ENCODE measurements at places on chromosomes 6 and 20.
A peak's percentile ranks its signal among the peaks of the same experiment; 100 is the strongest.

DNA sequence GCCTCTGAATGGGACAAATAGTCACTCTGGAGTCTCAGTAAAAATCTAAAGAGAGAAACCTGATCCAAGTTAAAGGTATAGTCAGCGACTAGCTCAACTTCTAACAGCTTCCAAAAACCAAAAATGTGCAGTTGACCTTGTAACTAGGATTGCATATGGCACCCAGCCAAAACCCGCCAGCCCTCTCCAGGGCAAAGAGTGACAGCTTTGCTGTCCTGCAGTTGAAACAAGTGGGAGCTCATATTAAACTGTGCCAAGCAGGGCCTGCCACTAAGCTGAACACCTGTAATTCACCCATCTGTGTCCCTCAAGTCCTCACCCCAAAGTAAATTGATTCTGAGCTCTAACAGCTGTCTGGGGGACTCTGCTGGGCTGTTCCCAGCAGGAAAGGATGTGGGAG is 695.3 kb downstream of the MAFB start:
- no peak for DNase-seq

GRCh38 chr6:52077180-52077884 is 10.1 kb downstream of the PKHD1 start:
- no peak for DNase-seq

- peak; percentile 28 for DNase-seq
Measured at GRCh38 chr6:152338335-152339125, 298.6 kb downstream of the SYNE1 start.

- DNase-seq: peak; percentile 61
Measured at GRCh38 chr20:31670371-31671228, 32.9 kb downstream of the COX4I2 start.

GRCh38 chr6:108946695-108947094 is 98.5 kb downstream of the ARMC2 start:
- DNase-seq: no peak

DNA sequence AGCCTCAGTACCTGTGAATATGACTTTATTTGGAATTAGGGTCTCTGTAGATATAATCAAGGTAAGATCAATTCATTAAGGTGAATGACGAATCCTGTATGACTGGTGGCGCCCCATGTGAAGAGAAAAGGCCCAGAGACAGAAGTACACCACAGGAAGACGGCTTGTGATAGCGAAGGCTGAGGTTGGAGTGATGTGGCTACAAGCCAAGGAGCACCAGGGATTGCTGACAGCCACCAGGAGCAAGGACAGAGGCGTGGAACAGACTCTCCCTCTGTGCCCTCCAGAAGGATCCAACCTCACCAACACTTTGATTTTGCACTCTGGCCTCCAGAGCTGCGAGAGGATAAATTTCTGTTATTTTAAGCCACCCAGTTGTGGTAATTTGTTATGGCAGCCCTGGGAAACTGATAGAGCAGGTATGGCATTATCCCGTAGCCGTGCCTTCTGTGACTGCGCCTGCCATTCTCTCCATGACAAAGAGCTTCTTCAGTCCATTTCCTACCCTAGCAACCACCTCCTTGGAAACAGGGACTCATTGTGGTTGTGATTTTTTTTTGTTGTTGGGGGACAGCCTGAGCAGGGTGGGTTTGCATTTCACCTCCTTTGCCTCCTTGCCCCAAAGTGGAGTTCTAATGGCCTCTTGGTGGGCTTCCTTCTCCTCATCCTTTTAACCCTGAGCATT is 29.6 kb downstream of the PTK7 start:
- DNase-seq: no peak

GRCh38 chr6:37724530-37725220 is 27.0 kb upstream of the MDGA1 start:
- no peak for DNase-seq

DNA sequence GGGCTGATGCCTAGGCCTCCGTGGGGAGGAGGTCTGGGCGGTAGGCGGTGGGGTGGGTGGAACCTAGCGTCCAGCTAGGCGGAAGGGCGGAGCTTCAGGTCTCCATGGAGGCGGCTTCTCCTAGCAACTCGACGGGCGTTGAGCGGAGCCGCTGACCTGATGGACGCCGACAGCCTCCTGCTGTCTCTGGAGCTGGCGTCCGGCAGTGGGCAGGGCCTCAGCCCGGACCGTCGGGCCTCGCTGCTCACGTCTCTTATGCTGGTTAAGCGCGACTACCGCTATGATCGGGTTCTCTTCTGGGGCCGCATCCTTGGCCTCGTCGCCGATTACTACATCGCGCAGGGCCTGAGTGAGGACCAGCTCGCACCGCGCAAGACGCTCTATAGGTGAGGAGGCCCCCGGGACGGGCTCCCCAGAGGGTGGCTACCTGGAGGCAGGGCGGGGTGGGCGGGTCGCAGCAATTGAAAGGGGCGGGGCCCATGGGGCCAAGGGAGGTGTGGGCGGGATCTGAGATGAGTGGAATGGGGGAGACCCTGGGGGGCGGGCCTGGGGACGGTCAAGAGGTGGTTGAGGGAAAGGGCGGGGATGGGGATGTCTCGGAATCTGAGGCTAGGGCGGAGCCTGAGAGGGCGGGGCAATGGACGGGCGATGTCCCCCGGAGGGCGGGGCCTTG is at the start of gene RSPH9:
RSPH9 (plus strand) TSS at position 97 of the 673 bp plus-strand sequence; CDS start at position 160, 63 bp downstream.
- peak; percentile 79 for DNase-seq

Measured in left lung (tissue), 14 donors.